Aorta (tissue), 5 donors: ENCODE measurements at places on chromosomes 6 and 20.

DNA sequence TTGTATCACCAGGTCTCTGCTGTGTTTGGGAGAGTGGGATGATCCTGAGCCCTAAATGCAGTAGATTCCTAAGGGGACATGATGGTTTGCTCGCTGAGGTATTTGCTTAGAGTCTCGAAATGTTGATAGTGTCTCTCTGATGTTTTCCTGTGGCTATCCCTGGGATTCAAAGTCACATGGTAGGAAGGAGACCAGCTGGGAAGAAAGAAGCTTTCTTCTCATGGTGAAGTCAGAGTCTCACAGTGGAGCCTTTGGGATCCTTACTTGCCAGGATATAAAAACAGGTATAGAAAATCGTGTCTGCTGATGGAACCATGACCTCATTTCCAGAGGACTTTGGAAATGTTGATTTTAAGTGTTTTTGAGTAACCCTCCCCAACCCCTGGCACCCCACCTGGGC, 259.3 kb upstream of the SUPT3H start:
- DNase-seq = no peak

- peak; percentile 87 for DNase-seq
Observed at GRCh38 chr6:5025911-5026819, 22.3 kb upstream of the RPP40 start.

- no peak for DNase-seq
Observed at GRCh38 chr6:109834131-109834530, 143.0 kb downstream of the FIG4 start.

DNA sequence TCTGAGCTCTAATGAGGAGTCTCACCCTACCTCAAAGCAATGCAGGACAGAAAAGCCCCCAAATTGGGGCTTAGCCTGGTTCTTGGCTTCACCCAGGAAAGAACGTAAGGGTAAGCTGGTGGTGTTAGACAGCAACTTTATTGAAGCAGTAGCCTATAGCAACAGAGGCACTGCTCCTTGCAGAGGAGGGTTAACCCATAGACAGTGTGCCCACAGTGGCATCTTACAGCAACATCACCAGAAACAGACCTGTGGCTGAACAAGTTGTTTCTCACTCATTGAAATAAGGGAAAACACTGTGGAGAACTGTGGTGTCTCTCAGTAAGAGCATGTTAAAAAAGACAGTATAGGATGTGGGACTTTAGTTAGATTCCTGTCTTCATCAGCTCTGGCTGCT, 80.4 kb upstream of the SPTLC3 start:
- no peak for DNase-seq

GRCh38 chr6:140957386-140957785, 1175.3 kb upstream of the GJE1 start:
- DNase-seq = no peak

GRCh38 chr6:158031381-158032353, 50.0 kb downstream of the SYNJ2 start:
- DNase-seq = peak; percentile 83

GRCh38 chr6:144661116-144661806, 376.1 kb downstream of the UTRN start:
- no peak for DNase-seq

DNA sequence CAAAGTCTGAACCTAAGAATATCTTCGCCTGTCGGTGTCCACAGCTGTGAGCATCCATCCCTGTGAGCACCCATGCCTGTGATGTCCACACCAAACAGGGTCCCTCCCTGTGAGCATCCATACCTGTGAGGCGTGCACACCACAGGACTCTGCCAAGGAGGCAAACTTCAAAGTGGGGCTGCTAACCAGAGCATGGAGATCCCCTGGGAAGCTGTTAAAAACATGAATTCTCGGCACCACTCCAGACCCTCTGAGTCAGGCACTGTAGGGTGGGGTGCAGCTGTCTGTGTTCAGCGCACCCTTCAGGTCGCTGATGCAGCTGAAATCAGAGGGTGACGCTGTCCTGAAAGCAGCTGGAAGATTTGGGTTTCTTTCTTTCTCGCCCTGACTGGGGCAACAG, 85.4 kb upstream of the NXT1 start:
- no peak for DNase-seq

DNA sequence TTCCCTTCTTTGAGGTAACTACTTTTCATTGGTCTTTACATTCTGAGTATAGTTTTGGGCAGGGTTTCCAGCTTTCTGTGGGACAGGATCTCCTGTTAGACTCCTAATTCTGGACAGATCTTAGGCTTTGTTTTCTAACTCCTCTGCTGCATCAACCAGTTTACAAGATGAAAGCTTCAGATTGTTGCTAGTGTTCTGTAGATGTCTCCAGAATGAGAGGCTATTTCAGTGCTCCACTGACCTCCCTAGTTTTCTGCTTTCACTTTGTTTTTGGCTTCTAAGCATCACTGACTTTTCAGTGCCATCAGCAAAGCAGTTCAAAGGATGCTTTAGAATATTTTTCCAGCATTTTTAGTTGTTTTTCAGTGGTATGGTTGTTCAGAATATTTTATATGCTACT, 101.4 kb downstream of the LIN28B start:
- no peak for DNase-seq

GRCh38 chr20:59289994-59290393, 10.4 kb upstream of the EDN3 start:
- DNase-seq = no peak

GRCh38 chr20:39547546-39548408, 585.6 kb downstream of the DHX35 start:
- DNase-seq = no peak

- DNase-seq = no peak
Observed at GRCh38 chr6:151822252-151823111, 15.0 kb downstream of the ESR1 start.

DNA sequence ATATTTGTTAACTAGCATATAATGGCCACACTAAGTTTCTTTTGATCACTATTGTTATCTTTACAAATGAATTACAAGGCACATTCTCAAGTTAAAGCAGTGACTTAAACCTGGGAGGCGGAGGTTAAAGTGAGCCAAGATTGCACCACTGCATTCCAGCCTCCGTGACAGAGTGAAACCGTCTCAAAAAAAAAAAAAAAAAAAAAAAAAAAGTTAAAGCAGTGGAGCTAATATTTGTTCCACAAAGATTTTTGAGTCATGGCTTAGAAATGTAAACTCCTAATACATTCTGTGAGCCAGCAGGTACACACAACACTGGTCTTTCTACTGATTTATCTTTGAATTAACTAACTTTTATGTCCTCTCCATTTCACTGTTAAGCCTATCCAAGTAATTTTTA, 221.7 kb upstream of the HTR1E start:
- DNase-seq = no peak

DNA sequence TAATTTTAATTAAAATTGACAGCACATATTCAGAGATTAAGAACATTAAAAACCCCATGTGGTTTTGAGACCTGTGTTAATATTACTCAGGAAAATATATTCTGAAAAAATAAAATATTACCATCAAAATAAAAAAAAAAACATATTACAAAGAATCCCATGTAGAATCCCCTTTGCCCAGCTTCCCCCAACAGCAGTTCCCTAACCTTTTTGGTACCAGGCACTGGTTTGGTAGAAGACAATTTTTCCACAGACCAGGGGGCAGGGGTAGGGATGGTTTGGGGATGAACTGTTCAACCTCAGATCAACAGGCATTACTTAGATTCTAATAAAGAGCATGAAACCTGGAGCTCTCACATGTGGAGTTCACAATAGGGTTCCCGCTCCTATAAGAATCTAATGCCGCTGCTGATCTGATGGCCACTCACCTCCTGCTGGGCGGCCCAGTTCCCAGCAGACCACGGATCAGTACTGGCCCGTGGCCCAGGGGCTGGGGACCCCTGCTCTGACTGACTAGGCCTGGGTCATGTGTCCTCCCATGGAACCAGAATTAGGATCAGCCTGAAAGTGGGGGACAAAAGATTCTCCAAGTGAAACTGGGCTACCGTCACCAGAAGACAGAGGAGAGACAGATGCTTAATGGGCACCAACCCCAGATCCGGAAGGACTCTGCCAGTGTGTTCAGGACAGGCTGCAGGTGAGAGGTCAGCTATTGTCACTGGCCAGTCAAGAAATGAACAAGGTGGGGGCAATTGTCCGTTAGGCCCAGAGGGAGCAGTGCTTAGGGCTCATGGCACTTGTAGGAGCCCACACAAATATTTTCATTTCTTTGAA, 235.5 kb downstream of the PREX1 start:
- DNase-seq = no peak

- DNase-seq = no peak
Observed at GRCh38 chr20:4192378-4193068, 177.2 kb upstream of the RNF24 start.

DNA sequence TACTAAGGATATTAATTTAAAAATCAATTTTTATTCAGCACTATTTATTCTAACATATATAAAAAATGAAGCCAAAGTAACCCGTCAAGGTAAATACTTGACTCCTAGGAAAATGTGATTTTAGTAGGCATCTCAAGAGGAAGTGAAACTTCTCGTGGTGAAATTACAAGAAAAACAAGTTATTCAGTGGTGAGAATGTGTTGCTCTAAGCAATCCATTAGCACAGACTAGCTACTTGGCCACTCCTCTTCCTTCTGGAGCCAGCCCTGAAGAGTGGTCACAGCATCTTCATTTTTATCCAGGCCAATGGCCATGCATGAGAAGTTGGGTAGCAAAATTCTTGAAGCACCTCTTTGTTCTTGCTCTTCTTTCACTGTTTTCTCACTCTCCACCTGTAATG, 40.4 kb upstream of the GFRAL start:
- no peak for DNase-seq

GRCh38 chr6:36368921-36369865, 18.3 kb downstream of the ETV7 start:
- DNase-seq = peak; percentile 31

DNA sequence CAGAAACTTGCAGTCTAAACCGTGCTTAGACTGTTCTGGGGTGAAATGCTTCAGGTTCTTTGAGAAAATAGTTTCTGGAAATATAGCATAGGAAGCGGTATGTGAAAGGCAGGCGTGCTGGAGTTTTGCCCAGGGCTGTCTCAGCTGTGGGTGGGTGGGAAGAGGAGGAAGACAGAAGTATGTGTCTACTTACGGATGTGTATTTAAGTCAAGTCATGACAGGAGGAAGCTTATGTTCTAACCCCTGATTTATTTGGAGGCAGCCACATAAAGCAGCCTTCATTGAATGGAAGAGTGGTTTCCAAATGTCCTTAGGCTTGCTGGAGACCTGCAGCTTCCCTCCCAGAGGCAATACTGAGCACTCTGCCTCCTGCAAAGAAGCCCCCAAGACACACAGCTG, 345.8 kb upstream of the PRND start:
- no peak for DNase-seq

GRCh38 chr6:149965194-149966020, 1.7 kb downstream of the ULBP1 start:
- no peak for DNase-seq

GRCh38 chr6:62923728-62924127, 287.5 kb upstream of the FKBP1C start:
- DNase-seq = no peak

DNA sequence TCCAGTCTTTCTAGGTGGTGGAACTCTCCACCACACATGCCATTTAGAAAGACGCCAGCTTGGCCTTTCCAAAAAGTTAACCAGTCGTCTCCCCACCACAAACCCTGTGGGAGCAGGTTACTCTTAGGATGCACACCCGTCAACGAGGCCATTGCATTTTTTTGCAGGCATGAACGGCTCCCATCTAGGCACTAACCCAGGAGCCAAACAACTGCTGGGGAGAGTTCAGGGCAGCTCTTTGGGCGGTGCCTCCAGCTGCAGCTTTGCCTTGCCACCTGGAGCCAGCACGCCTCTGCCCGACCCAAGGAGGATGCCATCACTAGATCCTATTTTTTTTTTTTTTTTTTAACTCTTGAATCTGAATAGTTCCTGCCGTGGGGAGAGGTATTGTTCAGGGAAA, 39.9 kb downstream of the TBC1D7 start:
- DNase-seq = no peak

DNA sequence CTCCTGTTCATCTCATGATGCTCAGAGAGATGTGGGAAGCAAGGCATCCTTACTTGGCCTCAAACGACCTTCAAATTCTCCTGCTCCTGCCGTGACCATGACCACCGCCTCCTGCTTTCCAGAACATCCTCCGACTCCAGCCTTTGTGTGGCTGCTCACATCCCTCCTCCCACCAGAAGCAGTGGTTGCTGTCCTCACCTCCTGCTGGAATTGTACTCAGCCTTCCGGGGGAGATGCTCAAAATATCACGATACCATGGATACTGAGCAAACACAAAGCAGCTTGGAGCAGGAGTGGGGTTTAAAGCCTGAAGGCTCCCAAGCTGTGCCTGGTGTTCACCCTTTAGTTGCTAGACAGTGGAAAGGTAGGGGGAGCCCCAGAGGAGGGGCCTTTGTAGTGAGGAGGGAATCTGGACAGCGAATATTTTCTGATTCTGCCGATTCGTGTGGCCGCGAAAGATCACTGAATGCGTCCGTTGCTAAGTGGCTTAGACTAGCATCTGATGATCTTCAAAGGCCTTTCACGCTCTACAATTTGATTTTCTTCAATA, 9.3 kb upstream of the DUSP22 start:
- no peak for DNase-seq

- no peak for DNase-seq
Observed at GRCh38 chr6:168145747-168146596, 67.0 kb upstream of the FRMD1 start.

GRCh38 chr6:40760887-40761286, 173.7 kb upstream of the LRFN2 start:
- DNase-seq = no peak

DNA sequence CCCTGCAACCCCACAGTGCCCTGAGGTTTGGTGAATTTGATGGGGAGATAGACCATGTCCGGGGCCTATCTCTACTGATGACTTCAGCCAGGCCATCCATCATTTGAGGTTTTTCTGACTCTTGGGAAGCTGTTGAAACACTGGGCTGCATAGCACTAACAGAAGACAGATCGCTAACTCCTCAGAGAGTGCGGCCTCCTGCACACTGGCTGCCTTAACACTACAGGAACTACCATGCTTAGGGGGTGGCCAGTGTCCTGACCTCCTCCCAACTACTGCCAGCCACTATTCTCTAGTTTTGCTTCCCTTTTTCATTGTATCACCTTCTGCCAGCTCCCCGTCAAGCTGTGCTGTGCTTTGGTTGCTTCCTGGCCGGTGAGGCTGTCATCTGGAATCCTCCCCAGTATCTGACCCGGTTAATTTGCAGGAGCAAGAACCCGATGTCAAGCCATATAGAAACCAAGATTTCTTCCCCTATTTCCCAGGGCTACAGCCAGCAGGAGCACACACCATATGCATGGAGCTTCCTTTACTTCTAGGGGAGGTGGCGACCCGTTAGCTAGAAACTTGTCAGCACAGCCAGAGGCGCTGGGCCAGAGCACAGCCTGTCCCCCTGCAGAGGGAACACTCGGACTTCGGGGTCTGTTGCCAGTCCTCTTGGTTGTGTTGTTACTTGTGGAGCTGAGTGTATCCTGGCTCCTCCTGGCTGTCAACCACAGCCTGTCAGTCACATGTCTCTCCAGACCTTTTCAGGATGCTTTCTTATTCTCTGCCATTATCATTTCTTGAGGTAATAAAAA, 57.3 kb upstream of the TRAF3IP2 start:
- DNase-seq = no peak

DNA sequence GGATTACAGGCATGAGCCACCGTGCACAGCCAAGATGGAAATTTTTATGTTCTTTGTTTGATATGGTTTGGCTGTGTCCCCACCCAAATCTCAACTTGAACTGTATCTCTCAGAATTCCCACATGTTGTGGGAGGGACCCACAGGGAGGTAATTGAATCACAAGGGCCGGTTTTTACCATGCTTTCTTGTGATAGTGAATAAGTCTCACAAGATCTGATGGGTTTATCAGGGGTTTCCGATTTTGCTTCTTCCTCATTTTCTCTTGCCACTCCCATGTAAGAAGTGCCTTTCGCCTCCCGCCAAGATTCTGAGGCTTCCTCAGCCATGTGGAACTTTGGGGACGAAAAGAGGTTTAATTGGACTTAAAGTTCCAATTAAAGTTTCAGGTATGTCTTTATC, 14.6 kb downstream of the EEF1A1 start:
- no peak for DNase-seq
